ENCODE measurements at places on chromosomes 4 and X. TPM values are rescaled to one million over a fixed set of nuclear protein-coding genes. Genes with fewer than 3 reads are reported as not detected.

The AMMECR1 gene
- total RNA-seq: 5.7 TPM

DNA sequence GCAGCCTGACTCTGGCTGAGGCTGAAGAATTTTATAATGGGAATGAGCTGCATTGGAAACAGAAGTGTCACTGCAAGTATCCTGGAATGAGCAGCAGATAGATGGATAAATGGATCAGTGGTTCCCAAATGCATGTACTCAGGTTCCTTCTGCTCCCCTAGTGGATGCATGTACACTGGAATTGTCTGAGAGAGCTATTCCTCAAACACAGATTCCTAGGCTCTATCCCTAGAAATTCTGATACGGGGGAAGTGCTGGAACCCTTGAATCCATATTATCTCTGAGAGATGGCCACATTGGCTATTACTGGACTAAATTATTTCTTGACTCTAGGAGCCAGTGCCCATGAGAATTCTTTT lies 64.8 kb downstream of the TMEM131L start:
- no peak for DNase-seq

GRCh38 chrX:4674028-4674782 lies 960.8 kb upstream of the PRKX start:
- DNase-seq: no peak

DNA sequence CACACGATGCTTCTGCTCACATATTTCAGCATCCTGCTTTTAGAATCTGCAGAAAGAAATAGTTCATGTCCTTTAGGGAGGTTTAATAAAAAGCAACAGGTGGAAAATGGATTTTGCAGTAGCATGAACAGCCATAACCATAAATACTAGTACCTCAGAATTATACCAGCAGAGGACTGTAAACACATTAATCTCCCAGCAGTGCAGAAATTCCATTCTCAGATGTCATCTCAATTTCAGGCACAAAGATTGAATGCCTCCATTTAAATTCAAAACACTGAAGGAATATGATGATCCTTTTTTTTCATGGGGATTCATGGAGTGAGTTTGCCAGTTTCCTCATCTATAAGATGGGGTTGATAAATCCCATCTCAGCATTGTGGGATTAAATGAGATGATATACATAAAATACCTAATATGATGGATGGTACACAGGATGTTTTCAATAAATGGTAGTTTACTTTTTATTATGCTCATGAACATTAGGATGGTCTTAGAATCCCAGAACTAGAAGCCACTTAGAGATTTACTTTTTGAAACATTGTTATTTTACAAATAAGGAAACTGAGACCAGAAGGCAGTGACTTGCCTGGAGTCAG lies 566 bp upstream of the LIMCH1 start:
- DNase-seq: no peak
